Calu3 (cell line): ENCODE measurements at places on chromosomes 7 and 10. TPM values are rescaled to one million over a fixed set of nuclear protein-coding genes. Genes with fewer than 3 reads are reported as not detected.

DNA sequence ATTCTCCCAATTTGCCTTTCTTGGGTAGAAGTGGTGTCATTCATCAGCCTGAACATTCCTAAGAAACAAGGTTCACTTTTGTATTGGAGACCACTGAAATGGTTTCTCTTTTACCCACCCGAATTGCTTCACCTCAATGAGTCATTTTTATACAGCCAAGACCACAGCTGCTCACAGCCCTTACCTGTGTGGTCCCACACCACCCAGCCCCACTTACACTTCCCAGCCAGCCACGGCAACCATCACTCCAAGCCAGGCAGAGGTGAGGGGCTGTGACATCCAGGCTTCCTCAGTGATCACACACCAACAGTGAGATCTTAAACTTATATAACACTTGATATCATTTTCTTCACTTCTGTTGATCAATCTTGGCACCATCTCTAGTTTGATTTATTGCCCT, 20.7 kb downstream of the OR13A1 start:
- no peak for DNase-seq

GRCh38 chr7:152076940-152077933, 51.8 kb downstream of the GALNT11 start:
- DNase-seq, result no peak

GRCh38 chr10:95273393-95274312, 17.1 kb downstream of the PDLIM1 start:
- peak; percentile 17 for DNase-seq

- DNase-seq, result peak; percentile 40
Measured at GRCh38 chr10:110803830-110804338, 67.8 kb upstream of the PDCD4 start.

The FAM25C gene
- not detected in 2 replicates for total RNA-seq

The EIF4EBP2 gene
- total RNA-seq, result 53.1 and 54.7 TPM in 2 replicates
